ENCODE measurements at places on chromosomes 3 and 15.

GRCh38 chr3:40768046-40768445, 243.3 kb downstream of the ZNF621 start:
- DNase-seq, result no peak

GRCh38 chr15:70164910-70165715, 67.4 kb upstream of the TLE3 start:
- no peak for DNase-seq

DNA sequence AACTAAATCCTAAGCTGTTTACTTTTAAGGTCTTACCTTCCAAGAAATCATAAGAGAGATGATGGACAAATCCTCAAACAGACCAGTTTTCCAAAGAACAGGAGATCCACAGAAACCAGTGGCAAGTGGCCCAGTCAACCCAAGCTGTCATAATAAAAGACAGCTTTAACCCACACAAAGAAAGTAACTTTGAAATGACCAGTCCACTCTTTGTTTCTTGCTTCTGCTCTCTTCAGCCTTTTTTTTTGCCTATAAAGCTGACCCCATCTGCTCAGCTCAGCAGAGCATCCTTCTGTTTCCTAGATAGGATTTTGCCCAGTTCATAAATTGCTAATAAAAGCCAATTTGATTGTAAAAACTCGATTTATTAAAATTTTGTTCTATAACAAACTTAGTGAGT, 299.4 kb downstream of the OXSM start:
- no peak for DNase-seq

GRCh38 chr15:74960286-74960685, 3.7 kb upstream of the RPP25 start:
- no peak for DNase-seq

DNA sequence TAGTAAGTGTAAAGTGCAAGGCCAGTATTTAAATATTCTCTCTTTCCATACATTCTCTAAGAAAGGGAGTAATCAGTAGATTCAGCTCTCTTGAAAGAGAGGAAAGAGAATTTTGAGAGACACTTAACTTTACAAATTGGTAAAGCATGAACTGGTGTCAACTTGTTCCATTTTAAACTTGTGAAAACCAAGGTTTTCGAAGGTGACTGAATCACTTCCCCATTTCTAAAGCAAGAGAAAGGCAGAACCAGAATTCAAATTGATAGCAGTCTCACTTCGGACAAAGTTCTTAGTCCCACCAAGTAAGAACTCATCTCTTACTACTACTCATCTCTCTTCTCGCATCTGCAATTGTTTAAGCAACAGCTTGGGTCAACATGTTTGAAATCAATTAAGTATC, 22.4 kb downstream of the TJP1 start:
- DNase-seq, result no peak

- DNase-seq, result no peak
Observed at GRCh38 chr15:92963794-92964193, 63.7 kb downstream of the CHD2 start.

DNA sequence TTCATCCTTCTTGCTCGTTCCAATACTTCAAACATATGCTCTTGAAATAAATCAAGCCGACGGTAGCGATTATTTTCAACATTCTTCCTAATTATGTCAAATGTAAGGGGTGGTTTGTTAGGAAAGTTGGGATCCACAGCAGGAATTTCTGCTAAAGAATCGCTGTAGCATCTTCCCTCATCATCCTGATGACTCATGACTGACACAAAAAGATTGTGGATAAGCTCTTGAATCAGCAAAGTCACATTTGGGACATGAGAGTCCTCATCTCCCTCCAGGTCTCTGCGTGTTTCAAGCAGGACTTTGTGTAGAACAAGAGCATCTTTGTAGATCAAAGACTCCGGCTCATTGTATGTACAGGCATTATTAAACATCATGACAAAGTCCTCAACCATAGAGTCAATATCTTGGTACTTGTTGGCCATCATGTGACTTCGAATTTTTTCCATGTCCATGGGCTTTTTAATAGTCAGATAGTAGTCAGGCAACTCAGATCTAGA, 73.0 kb downstream of the UQCC5 start:
- peak; percentile 21 for DNase-seq

GRCh38 chr3:45986303-45986982, 9.2 kb downstream of the FYCO1 start:
- peak; percentile 85 for DNase-seq

DNA sequence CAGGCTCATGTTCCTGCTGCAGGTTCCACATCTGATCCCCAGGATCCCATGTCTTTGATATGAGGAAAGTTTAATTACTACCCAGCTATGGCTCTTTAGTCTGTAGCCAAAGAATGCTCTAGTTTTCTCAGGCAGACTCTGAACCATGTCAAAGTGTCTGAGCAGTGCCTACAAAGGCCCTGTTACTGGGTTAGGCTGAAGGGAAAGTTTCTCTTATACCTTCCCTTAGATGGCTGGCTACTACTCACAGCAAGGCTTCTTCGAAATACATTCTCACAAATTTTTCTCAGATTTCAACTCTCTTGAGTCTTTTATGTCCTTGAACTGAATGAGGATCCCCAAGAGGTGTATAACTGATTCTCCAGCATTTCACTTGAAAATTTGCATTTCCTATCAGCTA, 102.4 kb downstream of the NR1D2 start:
- no peak for DNase-seq

DNA sequence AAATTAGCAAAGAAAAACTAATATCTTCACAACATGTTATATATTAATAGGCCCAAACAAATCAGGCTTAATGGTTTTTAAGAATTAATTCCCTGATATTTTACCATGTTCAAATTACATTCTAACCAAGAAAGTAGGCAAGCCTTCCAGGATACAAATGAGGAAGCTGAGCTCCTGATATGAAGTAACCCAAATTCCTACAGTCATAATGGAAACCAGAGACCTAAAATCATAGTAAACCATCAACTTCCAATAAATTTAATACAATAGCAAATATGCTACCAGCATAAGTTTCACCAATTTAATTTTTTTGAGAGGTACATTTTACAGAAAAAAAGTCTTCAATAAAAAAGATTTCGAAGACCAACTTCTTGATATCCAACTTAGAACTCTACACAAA, 3.8 kb downstream of the DCBLD2 start:
- DNase-seq, result peak; percentile 37

- DNase-seq, result peak; percentile 13
Observed at GRCh38 chr3:12046406-12046805, 42.2 kb downstream of the SYN2 start.

GRCh38 chr3:53023072-53023823, 22.6 kb downstream of the SFMBT1 start:
- DNase-seq, result peak; percentile 9

DNA sequence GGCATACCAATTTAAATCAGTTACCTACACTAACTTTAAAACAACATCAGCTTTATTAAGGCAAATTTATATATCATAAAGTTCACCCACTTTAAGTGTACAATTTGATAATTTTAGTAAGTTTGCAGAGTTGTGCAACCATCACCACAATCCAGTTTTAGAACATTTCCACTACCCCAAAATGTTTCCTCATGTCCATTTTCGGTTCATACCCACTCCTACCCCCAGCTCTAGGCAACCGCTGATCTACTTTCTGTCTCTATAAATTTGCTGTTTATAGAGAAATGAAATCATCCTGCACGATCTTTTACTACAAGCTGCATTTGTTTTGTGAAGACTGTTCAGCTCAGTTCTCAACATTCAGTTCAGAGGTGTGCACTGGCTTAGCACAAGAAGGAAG, 31.5 kb upstream of the FAM81A start:
- no peak for DNase-seq

- DNase-seq, result peak; percentile 89
Observed at GRCh38 chr15:87777054-87777561, 479.4 kb downstream of the NTRK3 start.

- no peak for DNase-seq
Observed at GRCh38 chr15:93210995-93211394, 122.0 kb upstream of the RGMA start.

GRCh38 chr15:101407439-101407838, 82.1 kb downstream of the PCSK6 start:
- DNase-seq, result no peak

- DNase-seq, result peak; percentile 16
Observed at GRCh38 chr15:68114840-68115239, 60.7 kb downstream of the PIAS1 start.

GRCh38 chr3:101665851-101666250, 11.1 kb downstream of the ZBTB11 start:
- DNase-seq, result no peak

DNA sequence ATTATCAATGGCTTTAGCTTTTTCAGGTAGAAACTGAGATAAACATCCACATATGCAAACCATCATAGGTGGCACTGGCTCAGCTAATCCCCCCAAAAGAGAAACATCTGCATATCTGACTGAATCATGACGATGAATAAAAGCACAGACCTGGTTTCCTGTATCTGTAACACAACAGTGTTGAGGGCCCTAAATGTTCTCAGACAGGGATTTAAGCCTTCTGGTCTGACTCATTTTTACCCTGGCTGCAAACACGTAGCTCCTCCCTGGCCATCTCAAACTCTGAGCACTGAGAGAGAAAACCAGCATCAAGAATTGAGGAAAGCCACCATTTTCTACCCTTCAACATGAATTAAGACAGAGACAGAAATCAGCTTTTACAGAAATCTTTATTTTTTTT, 35.2 kb downstream of the GLB1 start:
- peak; percentile 86 for DNase-seq

GRCh38 chr15:77975332-77976094, 102.0 kb downstream of the TBC1D2B start:
- DNase-seq, result no peak

GRCh38 chr3:79651536-79652065, 116.2 kb downstream of the ROBO1 start:
- no peak for DNase-seq

GRCh38 chr3:190183121-190183520, 62.4 kb upstream of the P3H2 start:
- peak; percentile 94 for DNase-seq

- no peak for DNase-seq
Observed at GRCh38 chr3:175526609-175527280, 667.6 kb downstream of the NAALADL2 start.

- no peak for DNase-seq
Observed at GRCh38 chr15:92343924-92344643, 49.6 kb upstream of the ST8SIA2 start.

DNA sequence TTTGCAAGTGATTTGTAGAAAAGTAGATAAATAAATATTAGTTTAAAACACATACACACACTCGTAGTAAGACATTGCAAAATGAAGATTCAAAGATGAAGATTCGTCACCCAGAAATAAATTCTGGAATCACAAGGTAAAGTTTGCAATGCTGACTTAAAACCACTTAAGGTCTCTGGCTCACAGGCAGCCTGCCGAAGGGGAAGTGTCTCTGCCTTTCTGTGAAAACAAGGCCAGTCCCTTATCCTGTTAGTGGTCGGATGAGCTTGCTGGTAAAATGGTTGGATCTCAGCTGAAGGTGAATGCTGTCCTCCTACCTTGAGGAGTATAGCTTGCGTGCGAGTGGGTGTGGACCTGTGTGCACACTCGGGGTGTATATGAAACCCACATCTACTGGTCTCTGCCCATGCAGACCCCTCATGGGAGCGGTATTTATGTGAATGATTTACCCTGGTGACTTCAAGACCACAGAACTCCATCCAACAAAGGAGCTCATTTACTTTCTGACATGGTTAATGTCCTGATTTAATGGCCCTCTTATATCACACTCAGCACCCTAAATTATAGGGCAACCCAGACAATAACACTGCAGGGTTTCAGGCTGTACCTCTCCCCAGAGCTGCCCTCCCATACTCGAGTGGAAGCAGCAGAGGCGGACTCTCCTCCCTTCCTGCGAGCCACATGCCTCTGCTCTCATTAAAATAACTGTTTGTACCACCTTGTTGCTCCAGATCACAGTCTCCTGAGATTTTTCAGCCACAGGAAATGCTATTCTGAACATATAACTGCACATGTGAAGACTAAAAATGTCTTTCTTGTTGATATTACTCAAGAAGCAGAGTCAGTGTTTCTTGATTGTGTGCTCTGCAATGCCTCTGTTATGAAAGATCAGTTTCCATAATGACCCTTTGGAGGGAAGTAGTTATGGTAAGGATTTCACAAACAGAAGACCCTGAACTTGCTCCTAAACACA, 45.9 kb upstream of the ALDH1A3 start:
- no peak for DNase-seq

DNA sequence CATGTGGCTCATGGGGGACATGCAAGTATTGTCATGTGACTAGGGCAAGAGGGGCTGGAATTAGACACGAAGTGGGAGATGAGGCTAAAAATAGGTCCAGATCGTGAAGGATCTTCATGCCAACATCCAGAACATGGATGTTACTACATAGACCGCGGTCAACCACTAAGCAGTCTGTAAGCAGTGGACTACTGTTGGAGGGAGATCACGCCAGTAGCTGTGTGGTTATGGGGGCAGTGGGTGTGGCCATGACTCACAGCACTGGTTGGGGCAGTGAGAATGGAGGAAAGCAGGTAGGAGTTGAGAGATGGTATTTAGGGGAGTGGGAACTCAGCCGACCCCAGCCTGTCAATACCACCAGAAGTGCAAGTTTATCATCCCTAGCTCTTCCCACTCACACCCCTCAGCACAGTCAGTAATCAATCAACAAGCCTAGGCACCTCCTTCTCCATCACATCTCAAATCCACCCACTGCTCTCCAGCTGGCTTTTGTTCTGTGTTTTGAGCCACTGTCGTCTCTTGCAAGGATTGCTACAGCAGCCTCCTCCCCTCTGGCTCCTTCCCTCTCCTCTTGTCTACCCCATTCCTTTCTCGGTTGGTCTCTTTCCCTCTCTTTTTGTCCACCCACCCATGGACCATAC, 107.2 kb upstream of the ABHD17C start:
- DNase-seq, result peak; percentile 50

GRCh38 chr3:37190667-37191066, 16.3 kb upstream of the LRRFIP2 start:
- DNase-seq, result no peak

DNA sequence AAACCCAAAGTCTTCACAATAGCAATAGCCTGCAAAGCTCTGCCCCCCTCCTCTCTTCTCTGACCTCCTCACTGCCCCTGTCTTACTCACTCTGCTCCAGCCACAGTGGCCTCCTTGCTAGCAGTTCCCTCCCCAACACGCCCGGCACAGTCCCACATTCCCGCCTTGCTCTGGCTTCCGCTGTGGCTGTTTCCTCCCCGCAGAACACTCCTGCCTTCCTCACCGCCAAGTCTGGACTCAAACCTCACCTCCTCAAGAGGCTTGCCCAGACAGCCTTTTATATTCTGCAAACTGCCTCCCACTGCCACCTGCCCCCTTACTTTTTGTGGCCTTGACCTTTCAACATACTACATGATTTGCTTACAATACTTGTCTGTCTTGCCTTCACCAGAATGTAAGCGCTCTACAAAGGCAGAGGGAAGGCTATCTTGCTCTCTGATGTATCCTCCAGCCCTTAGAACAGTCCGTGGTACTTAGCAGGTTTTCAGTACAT, 406 bp upstream of the MPI start:
- peak; percentile 60 for DNase-seq

GRCh38 chr3:190586631-190587011, 72.7 kb downstream of the IL1RAP start:
- peak; percentile 92 for DNase-seq

GRCh38 chr3:157390713-157391515, 45.7 kb upstream of the PTX3 start:
- DNase-seq, result peak; percentile 55

- DNase-seq, result peak; percentile 92
Observed at GRCh38 chr15:58951388-58952007, 18.0 kb upstream of the SLTM start.
